Effector memory CD4-positive, alpha-beta T cell (primary cell): ENCODE measurements at places on chromosomes 11 and 22.
A peak's percentile ranks its signal among the peaks of the same experiment; 100 is the strongest.

- no peak for DNase-seq
Observed at GRCh38 chr22:50202130-50202666, 1.4 kb downstream of the SELENOO start.

DNA sequence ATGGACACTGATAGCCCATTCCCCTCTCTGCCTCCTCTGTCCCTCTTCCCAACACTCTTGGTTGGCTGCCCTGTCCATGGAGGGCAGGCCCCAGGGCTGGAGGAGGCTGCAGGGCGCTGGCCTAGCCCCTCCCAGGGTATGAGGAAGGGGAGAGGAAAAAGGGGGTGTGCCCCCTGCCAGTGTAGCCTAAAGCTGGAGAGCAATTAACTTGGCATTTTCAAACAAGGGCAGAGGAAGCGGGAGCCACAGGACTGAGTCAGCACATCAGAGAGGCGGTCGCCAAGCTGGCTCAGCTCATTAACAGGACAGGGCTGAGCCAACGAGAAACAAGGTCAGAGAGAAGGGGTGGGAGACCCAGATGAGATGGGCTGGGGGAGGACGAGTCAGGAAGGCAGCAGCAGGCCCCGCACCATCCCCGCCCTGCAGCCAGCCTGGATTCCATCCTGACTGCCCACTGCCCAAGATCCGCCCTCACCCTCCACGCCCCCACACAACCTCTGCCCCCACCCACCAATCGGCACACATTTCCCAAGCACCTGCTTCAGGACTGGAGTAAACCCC lies 76.3 kb downstream of the BUD13 start:
- no peak for DNase-seq

DNA sequence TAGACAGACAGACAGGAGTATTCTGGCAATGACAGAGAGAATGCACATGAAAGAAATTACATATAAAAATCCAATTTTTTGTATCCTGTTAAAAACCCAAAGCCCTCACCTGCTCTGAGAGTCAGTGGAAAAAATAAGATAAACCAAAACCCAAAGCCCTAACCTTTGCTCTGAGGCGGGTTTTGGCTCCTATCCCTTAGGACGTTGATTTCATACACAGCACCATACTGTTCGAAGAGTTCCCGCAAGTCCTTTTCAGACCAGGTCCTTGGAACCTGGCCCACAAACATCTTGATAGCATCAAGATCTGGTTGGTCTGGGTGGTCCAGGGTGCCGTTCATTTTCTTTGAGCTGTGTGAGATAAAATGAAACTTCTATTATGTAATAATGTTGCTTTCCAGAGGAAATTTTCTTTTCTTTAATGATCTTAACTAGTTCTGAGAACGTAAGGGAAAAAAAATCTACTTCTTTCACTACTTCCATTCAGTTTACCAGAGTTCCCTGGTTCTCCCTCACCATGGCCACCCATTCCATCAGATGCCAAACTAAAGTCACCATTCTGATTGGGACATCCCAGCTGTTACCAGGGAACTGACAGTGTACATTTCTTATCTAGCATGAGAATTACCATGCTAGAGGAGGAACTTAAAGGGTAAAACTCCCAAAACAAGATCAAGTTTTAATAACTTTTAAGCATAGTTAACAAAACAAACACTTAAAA lies 39.9 kb upstream of the RAPSN start:
- DNase-seq, result no peak

DNA sequence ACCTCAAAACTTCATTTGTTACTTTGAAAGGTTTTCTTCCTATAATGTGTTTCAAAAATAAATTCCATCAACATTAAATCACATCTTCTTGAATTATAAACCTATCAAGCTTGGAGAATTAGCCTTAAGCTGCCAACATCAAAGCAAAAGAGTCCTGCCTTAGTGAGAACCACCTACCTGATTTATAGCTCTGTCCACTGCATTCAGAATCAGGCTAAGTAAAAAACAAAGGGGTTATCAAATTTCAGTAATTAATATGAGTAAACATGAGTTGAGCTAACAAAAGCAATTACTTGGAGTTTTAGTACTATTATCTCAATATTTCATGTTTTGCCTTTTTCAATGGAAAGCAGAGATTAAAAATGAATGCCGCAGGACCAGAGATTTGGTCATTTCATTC lies 73.9 kb downstream of the CADM1 start:
- no peak for DNase-seq

DNA sequence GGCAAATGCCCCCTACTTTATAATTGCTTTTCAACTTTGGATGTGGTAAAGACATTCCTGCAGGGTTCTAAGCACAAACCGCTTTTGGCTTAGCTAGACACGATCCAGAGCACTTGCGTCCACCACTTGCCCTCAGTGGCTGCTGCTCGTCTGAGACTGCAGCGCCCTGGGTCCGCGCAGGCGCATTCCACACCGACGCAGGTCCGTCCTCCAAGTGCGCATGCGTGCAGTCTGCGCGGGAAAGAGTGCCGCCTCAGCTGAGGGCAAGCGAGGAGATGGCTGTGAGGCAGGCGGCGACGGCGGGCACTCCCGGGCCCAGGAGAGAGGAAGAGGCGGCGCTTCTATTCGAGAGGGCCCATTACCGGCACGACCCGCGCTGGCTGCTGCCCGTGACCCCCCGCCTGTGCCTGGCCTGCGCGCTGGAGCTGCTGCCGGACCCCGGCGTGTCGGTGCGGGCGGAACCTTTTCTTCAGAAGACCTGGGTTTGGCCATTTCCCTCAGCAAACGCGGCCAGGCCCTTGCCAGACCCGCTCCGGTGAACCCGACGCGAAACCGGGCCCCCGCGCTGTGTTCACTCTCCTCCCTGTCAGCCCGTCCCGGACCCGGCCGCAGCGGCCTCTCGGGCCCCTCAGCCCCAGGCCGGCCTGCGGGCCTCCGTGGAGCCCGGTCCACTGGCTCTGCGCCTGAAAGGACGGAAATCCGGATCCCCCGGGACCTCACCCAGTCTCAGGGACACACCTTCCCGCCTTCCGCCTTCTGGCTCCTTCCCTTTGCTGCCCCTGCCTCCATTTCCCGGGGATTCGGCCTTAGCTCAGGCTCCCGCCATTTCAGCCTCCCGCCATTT lies at the start of gene MEI1:
Gene MEI1 (plus strand): TSS at position 240 of the 844 bp plus-strand sequence. CDS start 36 bp downstream, at position 276.
- peak; percentile 81 for DNase-seq

GRCh38 chr11:46114961-46115360 lies 6.3 kb downstream of the PHF21A start:
- DNase-seq, result no peak

DNA sequence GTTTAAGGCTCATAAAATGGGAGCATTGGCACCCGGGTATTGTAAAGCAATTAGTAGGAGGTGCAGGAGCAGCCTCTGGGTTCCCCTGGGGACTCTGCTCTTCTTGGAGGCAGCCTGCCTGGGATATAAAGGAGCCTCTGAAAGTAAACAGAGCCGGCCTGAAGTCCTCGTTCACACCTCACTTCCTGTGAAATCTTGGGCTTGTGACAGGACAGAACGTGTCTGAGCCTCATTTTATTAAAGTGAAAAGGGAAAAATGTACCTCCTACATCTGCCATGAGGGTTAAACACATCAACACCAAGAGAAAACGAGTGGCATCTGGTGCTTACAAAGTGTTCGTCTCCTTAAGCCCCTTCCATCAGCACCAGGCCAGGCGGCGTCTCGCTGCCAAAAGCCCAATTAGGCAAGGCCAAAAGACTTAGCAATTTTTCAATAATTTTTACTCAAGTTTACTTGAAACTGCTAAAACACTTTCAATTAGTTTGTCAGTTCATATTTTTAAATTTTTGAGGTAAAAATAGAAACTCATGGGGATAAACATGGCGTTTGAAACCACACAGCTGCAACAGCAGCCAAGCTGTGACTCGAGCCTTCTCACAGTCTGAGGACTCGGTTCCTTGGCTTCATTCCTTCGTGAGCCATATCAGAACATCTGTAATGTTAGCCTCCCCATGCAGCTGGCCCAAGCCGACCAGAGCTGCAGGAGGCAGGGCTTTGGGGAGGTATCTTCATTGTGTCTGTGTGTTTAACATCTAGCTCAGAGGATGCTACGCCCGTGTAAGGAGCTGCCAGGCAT lies 33.6 kb downstream of the MAP6 start:
- no peak for DNase-seq

- DNase-seq, result no peak
Observed at GRCh38 chr11:116649268-116649667, 123.5 kb downstream of the BUD13 start.

DNA sequence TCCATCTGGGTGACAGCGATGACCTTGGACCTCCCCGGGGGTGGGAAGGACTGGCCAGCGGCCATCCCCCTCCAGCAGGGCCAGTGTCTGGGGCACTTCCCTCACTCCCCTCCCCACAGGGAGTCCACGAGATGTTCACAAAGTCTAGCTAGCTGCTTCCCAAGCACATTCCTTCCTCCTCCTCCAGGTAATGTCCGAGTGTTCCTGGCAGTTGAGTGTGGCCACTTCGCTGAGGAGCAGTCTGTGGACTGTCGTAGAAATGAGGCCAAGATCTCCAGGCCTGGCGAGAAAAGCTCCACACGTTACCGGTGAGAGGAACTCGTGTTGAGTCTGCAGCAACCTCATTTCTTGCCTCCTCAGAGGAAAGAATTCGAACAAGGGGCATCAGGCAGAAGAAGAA lies 425.5 kb downstream of the BRD1 start:
- no peak for DNase-seq

GRCh38 chr22:41094041-41094593 lies 1.7 kb downstream of the EP300 start:
- DNase-seq, result no peak

- no peak for DNase-seq
Observed at GRCh38 chr11:132228746-132229325, 858.4 kb downstream of the NTM start.

- DNase-seq, result no peak
Observed at GRCh38 chr11:65719871-65720210, 757 bp downstream of the RNASEH2C start.

DNA sequence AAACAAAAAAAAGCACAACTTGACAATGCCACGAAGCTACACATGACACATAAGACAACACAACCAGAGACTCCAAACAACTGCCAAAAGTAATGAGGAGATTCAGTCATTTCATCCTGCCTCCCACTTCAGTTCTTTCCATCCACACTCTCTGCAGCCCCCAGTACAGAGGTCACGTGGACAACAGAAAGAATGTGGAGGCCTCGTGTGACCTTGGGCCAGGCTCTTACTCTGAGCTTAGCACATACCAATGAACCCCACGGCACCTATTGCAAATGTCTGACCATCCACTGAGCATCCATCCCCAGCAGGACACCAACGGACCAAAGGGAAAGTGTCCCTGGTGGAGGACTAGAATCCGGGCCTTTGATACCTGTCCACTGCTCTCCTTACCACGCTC lies 12.5 kb downstream of the CBX7 start:
- DNase-seq, result no peak

DNA sequence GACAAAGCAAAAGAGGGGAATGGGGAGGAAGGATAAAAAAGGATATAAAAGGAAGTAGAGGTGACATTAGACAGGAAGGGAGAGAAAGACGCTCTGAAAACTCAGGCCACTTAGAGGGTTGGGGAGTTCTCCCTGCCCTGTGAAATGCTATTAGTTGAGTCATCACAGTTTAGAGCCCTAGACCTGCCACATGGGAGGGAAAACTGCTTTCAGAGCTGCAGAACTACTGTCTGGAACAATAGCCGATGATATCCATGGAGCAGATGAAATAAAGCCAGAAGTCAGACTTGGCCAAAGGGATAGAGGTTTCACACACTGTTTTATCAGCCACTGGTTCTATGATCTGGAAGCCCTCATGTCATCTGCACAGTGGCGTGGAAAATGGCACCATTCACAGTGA lies 157.9 kb downstream of the NCAM1 start:
- DNase-seq, result no peak

GRCh38 chr22:25970374-25970911 lies 198.8 kb upstream of the SEZ6L start:
- DNase-seq, result no peak

DNA sequence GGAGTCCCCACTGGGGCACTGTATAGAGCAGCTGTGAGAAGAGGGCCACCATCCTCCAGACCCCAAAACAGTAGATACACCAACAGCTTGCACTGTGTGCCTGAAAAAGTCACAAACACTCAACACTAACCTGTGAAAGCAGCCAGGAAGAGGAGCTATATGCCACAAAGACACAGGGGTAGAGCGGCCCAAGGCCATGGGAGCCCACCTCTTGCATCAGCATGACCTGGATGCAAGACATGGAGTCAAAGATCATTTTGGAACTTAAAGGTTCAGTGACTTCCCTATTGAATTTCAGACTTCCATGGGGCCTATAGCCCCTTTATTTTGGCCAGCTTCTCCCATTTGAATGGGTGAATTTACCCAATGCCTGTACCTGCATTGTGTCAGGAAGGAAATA lies 29.7 kb upstream of the CYB5R3 start:
- DNase-seq, result no peak

GRCh38 chr11:59753650-59754493 lies 1.3 kb upstream of the STX3 start:
- DNase-seq, result peak; percentile 76

GRCh38 chr11:11842421-11843008 lies 743 bp downstream of the USP47 start:
- peak; percentile 32 for DNase-seq

DNA sequence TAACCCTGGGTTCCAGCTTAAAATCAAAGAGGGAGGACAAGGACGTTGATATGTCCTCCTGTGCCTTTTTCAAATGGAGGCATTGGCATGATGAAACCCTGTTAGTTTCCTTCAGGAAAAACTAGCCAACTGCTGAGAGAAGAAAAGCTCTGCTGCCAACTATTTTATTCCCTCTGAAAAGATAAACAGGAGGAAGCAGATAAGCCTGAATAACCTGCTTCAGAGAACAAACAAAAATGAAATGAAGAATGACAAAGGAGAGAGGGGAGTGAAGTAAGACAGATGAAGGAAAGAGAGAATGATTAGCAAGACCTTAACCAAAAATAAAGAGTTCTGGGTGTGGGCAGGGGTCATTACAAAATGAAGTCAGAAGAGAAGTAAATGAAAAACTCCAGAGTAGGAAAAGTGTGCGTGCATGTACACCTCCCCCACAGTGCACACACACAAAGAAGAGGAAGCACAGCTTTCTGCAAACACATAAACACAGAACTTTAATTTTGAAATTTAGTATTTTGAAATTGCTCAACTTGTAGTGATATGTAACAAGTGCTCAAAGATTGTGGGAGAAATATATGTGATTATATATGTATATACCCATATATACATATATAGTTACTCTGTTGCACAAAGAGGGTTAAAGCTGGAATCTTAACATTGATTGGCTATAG lies 332.2 kb downstream of the LUZP2 start:
- DNase-seq, result no peak

DNA sequence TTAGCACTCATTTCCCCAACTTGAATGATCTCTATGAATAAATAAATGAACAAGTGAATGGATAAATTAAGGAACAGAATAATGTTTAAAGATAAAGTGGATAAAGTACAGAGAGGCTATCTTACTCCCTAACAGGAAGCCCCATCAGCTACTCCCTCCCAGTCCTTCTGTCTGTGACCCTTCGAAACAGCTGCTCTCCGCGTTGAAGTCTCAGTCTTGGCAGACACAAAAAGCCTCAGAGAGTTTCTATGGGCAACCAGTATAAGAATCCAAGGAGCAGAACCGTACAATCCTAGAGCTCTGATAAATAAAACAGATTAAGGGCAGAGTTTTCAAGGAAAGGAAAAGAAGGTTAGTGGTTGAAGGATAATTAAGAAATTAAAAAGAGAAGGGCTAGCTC lies 35.0 kb downstream of the GUCY1A2 start:
- DNase-seq, result no peak
